Chondrocyte (in vitro differentiated cells): ENCODE measurements at places on chromosomes 11 and 22. TPM values are rescaled to one million over a fixed set of nuclear protein-coding genes. Genes with fewer than 3 reads are reported as not detected.

DNA sequence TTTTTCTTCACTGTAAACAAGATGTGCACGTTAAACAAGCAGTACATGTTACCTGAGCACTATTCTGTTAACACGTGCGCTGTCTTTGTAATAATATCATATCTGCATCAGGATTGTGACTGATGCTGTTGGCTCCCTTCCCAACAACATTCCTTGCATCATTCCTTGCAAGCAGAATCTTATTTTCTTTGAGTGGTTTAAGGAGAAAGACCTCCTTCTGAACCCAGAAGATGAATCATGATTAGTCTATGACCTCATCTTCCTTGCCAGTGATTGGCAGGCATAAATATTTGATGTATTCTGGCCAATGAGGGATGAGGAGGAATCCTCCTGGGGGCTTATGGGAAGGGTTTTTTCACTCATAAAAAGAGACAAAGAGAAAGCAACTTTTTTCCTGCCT is 46.2 kb downstream of the C11orf71 start:
- DNase-seq = no peak

DNA sequence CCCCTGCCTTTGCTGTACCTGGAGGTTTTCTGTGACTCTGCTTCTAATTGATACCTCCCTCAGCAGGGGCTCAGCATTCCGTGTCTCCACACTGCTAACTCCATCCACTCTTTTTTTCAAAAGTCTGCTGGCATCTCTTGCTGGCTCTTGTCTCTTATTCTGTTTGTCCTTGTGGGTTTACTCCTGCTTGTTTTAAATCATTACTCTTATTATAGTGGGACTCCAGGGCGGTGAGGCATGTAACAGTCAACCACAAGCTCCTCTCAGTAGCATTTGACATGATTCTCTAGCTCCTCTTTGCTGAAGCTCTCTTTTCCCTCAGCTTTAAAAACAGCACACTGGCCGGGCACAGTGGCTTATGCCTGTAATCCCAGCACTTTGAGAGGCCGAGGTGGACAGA is 260.2 kb upstream of the NARS2 start:
- no peak for DNase-seq

- DNase-seq = no peak
Measured at GRCh38 chr11:67648140-67648795, 2.3 kb downstream of the ACY3 start.

DNA sequence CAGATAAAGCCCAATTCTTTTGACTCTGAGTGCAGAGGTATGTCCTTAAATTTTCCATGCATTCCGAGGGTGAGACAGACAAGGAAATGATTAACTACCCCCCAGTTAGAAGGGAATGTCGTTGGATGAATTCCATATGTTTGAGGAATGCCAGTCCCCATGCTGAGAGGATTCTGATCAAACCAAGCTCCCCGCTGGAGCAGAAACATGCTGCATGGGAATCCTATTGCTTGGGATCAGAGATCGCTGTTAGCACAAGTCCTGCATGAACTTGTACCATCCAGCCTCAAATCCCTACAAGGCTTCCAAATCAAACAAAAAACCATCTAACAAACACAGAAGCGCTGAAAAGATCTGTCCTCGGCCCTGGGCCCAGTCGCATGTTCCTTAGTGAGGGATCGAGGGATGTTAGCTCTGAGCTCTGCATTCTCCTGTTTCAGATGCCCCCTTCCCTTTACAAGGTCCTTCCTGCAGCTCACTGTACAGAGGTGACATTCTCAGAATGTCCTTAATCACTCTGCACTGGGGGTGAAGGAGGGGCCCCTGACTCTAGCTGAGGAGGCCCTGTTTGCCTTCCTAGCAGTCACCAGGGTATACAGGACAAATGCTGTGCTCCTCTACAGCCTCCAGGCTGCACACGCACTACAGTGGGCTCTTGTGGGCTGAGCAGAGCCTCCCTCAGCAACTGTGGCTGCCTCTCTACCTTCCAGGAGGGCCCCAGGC is 353.4 kb downstream of the TENM4 start:
- DNase-seq = no peak

GRCh38 chr11:44243086-44243485 is 66.9 kb downstream of the ALX4 start:
- no peak for DNase-seq

- DNase-seq = no peak
Measured at GRCh38 chr11:125124618-125124992, 13.2 kb upstream of the TMEM218 start.

DNA sequence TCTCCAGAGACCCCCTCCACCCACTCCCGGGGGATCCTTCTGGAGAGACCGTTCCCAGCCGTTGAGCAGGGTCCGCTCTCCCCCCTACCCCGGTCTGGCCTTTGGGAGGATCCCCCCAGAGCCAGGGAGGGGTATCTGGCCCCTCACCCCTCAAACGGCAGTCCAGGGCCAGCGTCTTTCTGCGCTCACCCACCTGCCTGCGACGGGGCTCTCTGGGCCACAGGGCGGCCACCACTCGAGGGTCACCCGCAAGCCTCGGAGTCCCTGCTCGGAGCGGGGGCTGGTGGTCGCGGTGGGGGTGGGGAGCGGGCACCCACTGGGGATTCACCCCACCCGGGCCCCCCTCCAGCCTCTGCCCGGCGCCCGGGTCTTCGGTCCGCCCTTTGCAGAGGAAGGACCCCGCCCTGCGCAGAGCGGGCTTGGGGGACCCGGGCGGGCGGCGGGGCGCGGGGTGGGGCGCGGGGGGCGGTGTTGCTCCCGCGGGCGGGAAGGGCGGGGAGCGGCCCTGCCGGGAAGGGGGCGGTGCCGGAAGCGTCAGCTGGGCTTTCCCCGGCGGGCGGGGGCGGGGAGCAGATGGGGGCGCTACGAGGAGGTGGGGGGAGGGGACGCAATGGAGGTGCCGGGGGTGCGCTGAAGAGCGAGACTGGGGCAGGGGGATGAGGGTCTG is 16.6 kb downstream of the CRELD2 start:
- DNase-seq = no peak

DNA sequence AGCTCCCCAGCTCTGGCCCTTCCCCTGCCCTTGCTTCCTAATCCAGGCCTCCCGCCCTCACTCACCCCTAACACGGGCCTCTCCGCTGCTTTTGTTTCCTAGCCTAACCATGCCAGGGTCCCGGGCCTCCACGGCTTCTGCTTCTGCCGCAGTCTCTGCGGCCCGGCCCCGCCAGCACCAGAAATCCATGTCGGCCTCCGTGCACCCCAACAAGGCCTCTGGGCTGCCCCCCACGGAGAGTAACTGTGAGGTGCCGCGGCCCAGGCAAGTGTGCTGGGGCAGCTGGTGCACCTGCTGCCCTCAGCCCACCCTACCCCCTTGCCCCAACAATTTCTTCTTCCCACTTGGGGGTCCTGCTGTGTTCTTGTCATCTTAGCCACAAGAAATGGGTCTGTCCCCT is 13.1 kb downstream of the RCOR2 start:
- no peak for DNase-seq

- DNase-seq = no peak
Measured at GRCh38 chr11:34680918-34681586, 60.2 kb downstream of the EHF start.

DNA sequence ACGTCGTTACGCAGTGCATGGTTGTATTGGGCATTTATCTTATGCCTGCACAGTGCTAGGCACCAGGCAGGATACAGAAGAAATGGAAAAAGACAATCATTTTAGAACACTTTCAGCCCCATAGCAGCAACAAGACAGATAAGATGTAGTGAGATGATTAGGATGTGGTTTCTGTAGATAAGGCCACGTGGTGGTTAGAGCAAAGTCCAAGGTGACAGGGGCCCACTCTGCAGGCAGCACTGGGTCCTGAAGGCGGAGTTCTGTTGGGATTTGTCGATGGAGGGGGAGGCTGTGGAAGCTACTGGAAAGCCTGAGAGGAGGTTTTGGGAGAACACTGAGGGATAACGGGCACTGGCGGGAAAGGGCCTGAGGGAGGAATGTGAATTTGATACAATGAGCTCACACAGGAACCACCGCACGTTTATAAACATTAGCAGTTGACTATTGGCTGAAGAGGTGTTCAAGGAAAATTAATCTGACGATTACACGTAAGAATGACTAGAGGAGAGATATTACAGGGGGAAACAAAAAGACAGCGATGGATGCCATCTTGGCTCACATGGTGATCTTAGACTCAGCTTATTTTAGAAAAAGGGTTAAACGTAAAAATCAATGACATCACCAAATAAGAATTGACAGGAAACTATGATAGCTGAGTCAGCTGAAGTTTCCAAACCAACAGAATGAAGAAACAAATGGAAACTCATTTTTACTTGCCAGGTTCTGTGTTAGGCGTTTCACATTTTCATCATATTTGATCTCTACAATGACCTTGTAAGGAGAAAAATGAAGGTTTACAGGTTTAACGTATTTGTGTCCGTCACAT is 551.0 kb downstream of the OPCML start:
- no peak for DNase-seq

DNA sequence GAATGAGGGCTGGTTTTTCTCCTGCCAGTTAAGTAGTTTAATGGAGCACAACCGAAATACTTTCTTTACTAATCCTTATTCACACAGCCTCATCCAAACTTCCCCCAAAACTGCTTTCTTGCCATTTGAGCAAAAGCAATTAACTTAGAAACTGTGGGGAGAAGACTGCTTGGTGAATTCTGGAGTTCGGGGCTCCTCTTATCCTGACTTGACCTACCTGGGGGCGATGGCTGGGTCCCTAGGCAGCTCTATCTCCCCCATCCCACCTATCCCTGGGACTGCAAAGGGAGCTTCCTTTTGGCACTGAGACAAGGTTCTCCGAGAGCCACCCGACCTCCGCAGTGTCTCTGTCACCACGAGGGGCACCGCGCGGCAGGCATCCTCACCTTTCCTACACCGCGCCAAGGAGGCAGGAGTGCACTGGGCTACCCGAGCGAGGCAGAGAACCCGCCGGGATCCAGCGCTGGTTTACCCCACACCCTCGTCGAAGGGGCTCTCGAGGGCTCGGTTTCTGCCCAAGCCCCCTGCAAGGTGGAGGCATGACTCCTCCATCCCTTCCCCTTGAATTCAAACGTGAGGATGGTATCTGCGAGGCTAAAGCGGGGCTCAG is 759 bp downstream of the DESI1 start:
- DNase-seq = no peak

DNA sequence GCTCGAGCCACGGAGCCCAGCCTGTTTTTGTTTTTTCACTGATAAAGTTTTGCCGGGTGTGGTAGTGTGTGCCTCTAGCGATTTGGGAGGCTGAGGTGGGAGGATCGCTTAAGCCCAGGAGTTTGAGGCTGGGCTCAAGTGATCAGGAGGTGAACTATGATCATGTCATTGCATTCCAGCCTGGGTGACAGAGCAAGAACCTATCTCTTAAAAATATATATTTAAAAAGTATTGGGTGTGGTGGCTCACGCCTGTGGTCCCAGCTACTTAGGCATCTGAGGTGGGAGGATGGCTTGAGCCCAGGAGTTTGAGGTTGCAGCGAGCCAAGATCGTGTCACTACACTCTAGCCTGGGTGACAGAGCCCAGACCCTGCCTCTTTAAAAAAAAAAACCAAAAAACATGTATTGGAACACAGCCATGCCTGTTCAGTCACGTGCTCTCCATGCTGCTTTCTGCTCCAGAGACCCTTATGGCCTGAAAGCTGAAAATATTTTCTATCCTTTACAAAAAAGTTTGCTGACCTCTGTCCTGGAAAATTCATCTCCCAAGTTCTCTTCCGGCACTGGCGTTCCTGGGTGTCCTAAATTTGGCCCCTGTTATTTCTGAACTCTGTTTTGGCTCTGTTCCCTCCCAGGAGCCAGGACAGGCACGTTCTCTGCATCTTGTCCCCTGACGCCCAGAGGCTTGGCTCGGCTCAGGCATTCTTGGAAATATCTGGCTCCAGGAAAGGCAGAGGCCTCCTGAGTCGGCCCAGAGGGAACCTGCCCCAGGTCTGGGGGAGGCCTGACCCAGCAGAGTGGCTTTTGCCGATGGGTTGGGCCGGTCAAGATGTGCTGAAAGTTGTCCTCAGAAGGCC is 61.3 kb upstream of the PPP6R3 start:
- no peak for DNase-seq

- no peak for DNase-seq
Measured at GRCh38 chr11:130583801-130584211, 135.4 kb downstream of the ADAMTS15 start.

DNA sequence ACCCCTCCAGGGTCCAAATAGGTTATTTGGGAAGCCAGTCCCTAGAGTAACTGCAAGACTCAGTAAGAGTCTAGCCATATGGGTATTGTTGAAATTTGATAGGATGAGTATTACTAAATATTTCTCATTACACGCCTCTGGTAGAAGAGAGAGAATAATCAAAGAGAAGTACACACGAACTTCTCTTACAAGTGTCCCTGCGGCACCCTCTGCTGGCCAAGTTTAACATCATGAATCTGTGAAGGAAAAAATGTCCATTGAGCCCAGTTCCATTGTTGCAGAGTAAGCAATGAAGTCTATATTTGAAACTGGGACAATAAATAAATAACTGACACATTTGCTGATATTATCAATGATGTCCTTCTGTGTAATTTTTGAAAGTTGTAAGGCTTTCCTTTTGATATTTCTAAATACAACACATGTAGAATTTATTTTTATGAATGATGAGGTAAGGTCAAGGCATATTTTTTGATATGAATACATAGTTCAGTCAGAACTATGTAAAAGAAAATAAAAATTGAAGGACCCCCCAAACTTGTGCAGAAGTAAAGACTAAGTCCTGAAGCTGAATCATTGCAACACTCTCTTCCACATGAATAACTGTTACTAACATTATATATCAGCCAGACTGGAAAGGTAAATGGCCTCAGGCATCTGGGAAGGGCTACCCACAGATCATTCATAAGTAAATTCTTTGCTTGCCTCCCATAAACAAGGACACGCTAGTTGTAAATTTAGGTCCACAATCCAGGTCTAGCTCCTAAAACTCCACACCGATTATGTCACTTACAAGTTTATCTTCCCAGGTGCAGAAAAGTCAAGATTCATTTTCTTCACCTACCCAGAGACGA is 10.0 kb downstream of the OR51L1 start:
- DNase-seq = no peak

GRCh38 chr22:31102441-31103081 is 4.8 kb downstream of the SELENOM start:
- DNase-seq = no peak

- no peak for DNase-seq
Measured at GRCh38 chr22:25822344-25822743, 80.4 kb downstream of the MYO18B start.

The CDKN1C gene
- total RNA-seq = 5.4 to 15.7 TPM (median 14.6 TPM) in 3 replicates

The CFAP300 gene
- 2.5 to 3.6 TPM (median 3.0 TPM) in 3 replicates for total RNA-seq

The GTSE1 gene
- total RNA-seq = 7.2 to 8.2 TPM (median 7.3 TPM) in 3 replicates

The GRK2 gene
- total RNA-seq = 34.0 to 38.3 TPM (median 36.1 TPM) in 3 replicates

The CCDC117 gene
- 19.5 to 23.4 TPM (median 21.0 TPM) in 3 replicates for total RNA-seq

The STK33 gene
- 3.0 to 4.5 TPM (median 3.4 TPM) in 3 replicates for total RNA-seq

The NUP50 gene
- total RNA-seq = 35.8 to 44.1 TPM (median 41.6 TPM) in 3 replicates

The AIFM3 gene
- 0.47 TPM in 1 of 3 replicates, not detected in the others for total RNA-seq

The CATSPERZ gene
- 0.92 to 1.0 TPM in 2 of 3 replicates, not detected in the other for total RNA-seq
